ENCODE measurements at places on chromosomes 6 and 20. TPM values are rescaled to one million over a fixed set of nuclear protein-coding genes. Genes with fewer than 3 reads are reported as not detected.
A peak's percentile ranks its signal among the peaks of the same experiment; 100 is the strongest.

Gene LBP
- not detected for total RNA-seq

Gene SLC17A9
- 0.74 TPM for total RNA-seq

Gene EDN1
- total RNA-seq, result 2.9 TPM

Gene PSMA7
- 237 TPM for total RNA-seq

Gene HLA-DRB1
- total RNA-seq, result 15.1 TPM

Gene EPHA7
- total RNA-seq, result 47.6 TPM

Gene GPR6
- not detected for total RNA-seq

GRCh38 chr6:34891296-34891695 is 2.2 kb downstream of the ANKS1A start:
- H3K27me3 ChIP-seq, result no peaks in the 10 kb centered on the region
- no peak overlapping the region for H3K4me3 ChIP-seq

DNA sequence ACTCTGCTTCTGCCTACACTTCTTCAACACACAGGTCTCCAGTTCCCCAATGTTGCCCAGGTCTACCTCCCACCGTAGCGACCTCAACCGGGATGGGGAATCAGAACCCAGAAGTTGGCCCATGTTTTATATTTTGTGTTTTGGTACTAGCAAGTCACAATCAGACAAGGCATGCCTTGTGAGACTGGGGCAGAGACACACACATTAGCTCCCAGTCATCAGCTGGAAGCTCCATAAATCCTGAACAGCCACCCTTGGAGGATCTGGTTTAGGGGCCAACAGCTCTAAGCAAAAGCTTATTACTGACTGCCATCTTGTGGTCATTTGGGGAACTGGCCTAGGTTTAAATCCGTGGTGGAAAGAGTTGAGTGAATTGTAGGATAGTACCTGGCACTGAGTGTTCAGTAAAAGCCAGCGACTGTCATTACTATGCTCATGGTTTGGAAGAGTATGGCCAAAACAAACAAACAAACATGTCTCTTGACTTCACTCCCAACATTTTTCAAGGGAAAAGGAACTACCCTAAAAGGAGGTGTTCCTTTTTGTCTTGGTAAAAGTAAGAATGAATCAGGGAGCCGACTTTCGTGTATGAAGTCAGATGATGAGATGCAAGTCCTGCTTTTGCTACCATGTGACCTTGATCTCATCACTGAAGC is 40.5 kb downstream of the PIM1 start:
- H3K36me3 ChIP-seq, result no peaks in the 10 kb centered on the region
- no peak overlapping the region for H3K4me3 ChIP-seq
- DNase-seq, result peak; percentile 89

GRCh38 chr6:51094271-51094670 is 275.6 kb downstream of the TFAP2B start:
- H3K36me3 ChIP-seq, result no peaks in the 10 kb centered on the region
- H3K4me3 ChIP-seq, result no peak overlapping the region
- H3K27me3 ChIP-seq, result no peaks in the 10 kb centered on the region
- H3K27ac ChIP-seq, result no peak overlapping the region

GRCh38 chr6:51468704-51469103 is 618.7 kb downstream of the PKHD1 start:
- no peaks in the 10 kb centered on the region for H3K36me3 ChIP-seq
- H3K4me1 ChIP-seq, result peaks cover 43% of the 10 kb centered on the region
- DNase-seq, result no peak
- H3K4me3 ChIP-seq, result no peak overlapping the region
- no peak overlapping the region for H3K27ac ChIP-seq
- no peaks in the 10 kb centered on the region for H3K27me3 ChIP-seq

GRCh38 chr6:39061182-39061581 is 12.6 kb downstream of the GLP1R start:
- H3K4me1 ChIP-seq, result no peaks in the 10 kb centered on the region
- no peaks in the 10 kb centered on the region for H3K27me3 ChIP-seq
- H3K4me3 ChIP-seq, result no peak overlapping the region
- H3K36me3 ChIP-seq, result no peaks in the 10 kb centered on the region
- no peak overlapping the region for H3K27ac ChIP-seq
- DNase-seq, result no peak

DNA sequence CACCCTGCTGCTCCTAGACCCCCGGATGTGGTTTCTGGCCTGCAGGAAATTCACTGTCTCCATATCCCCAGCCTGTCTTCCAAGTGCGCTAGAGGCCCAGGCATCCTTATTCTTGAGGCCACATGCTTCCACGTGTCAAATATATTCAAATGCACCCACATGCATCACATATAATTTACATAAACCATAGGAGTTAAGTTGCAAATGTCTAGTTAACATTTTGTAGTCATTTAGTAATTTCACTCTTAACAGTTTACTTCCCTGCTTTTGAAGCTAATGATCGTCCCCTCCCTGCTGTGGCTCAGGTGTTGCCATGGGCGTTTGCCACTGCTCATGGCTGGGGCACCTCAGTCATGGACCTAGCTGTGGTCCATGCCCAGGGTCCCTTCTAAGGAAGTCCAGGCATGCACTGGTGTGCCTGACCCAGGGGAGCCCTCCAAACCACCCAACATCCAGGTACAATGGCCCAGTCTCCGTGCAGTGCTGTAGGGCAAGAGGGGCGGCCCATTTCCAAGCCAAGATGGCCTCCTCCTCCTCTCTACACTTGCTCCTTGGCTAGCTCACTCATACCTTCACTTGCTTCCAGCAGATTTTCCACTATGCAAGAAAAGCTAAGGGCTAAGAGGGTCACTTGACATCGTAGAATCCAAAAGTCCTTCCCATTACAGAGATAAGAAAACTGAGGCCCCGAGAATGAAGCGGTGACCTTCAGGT is 42.4 kb downstream of the FGD2 start:
- no peaks in the 10 kb centered on the region for H3K36me3 ChIP-seq
- no peak for DNase-seq
- H3K4me1 ChIP-seq, result peaks cover 8% of the 10 kb centered on the region
- H3K4me3 ChIP-seq, result no peak overlapping the region

DNA sequence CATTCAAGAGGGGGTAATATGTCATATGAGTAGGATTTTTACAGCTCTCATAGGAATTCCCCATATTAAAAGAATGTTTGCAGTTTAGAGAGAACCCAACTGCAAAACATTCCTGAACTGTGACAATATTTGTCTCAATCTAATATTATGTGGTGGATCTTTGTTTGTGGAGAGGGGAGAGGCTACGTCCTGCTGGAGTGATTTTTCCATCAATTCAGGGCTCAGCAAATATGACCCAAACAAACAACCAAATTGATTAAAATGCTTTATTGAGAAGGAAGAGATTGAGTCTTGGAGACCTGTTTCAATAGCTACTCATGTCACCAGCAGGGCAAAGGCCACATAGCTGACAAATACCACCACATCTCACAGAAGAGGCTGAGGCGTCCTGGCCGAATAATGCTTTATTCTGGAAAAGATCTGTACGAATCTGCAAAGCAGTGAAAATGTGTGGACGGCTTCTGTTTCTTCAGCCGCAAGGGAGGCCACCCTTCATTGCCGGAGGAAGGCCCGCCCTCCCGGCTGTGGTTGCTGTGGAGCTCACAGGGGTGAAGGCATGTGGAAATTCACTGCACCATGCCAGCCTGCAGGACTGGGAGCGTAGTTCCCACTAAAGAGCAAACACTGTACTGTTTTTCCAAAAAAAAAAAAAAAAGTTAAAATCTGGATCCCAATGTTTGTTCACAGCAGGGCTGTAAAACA is 89.7 kb upstream of the QKI start:
- H3K27ac ChIP-seq, result no peak overlapping the region
- no peak overlapping the region for H3K4me3 ChIP-seq
- peaks cover 12% of the 10 kb centered on the region for H3K4me1 ChIP-seq
- DNase-seq, result no peak

DNA sequence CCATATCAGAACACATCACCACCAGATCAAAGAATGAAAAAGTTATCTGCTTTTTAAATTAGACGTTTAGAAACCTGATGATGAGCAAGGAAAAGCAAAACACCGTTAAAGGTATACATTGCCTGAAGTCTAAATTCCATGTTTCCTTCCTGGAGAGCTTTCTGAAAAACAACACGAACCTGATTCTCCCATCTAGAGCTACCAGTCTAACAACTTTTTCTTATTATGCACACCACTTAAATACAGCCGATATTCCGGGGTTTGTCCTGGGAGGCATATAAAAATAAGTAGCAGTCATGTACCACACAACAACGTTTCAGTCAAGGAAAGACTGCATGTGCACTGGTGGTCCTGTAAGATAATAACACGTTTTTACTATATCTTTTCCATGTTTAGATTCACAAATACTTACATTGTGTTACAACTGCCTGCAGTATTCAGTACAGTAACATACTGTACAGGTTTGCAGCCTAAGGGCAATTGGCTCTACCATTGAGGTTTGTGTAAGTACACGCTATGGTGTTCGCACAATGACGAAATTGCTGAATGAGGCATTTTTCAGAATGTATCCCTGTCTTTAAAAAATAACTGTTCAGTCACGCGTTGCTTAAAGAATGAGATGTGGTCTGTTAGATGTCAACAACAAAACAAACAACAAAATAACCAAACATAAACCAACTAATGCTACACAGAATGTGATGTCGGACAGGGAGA is 19.1 kb upstream of the LYRM2 start:
- H3K4me1 ChIP-seq, result no peaks in the 10 kb centered on the region
- DNase-seq, result no peak
- no peak overlapping the region for H3K4me3 ChIP-seq
- no peaks in the 10 kb centered on the region for H3K27me3 ChIP-seq
- peaks cover 11% of the 10 kb centered on the region for H3K36me3 ChIP-seq

- no peaks in the 10 kb centered on the region for H3K27me3 ChIP-seq
- peak; percentile 73 for DNase-seq
- H3K4me1 ChIP-seq, result peaks cover 8% of the 10 kb centered on the region
- H3K36me3 ChIP-seq, result no peaks in the 10 kb centered on the region
- H3K4me3 ChIP-seq, result no peak overlapping the region
- H3K27ac ChIP-seq, result no peak overlapping the region
These were observed 33.3 kb downstream of the GABRR2 start for GRCh38 chr6:89281779-89282246.

DNA sequence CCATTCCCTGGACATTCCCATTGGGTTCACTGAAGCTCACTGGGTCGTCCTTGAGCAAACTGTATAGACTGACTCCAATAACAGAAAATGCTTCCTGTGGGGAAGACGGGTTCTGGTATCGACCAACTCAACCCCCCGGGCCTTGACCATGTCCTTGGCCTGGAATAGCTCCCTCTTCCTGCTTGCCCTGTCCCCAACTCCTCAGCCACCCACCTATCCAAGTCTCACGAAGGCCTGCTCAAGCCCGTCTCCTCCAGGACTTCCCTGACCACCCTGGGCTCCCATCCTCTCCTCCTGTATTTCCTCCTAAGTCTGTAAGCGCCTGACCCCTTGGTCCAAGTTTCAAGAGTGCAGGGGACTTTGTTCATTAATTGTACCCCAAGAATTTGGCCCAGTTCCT is 2.8 kb upstream of the HMGA1 start:
- H3K4me1 ChIP-seq, result peaks cover 18% of the 10 kb centered on the region
- H3K27me3 ChIP-seq, result no peaks in the 10 kb centered on the region
- H3K27ac ChIP-seq, result peak overlapping the region; percentile 100
- no peak for DNase-seq

- H3K27me3 ChIP-seq, result no peaks in the 10 kb centered on the region
- no peaks in the 10 kb centered on the region for H3K4me1 ChIP-seq
- H3K4me3 ChIP-seq, result no peak overlapping the region
- no peaks in the 10 kb centered on the region for H3K36me3 ChIP-seq
- H3K27ac ChIP-seq, result no peak overlapping the region
- DNase-seq, result no peak
These were observed 21.6 kb upstream of the MYB start for GRCh38 chr6:135159531-135159930.

- no peak overlapping the region for H3K4me3 ChIP-seq
- no peaks in the 10 kb centered on the region for H3K36me3 ChIP-seq
- H3K27ac ChIP-seq, result no peak overlapping the region
- H3K27me3 ChIP-seq, result no peaks in the 10 kb centered on the region
These were observed 134.6 kb upstream of the SNX9 start for GRCh38 chr6:157688275-157688959.

GRCh38 chr6:57162028-57162427 is 10.1 kb upstream of the BAG2 start:
- H3K4me1 ChIP-seq, result no peaks in the 10 kb centered on the region
- H3K4me3 ChIP-seq, result no peak overlapping the region
- no peaks in the 10 kb centered on the region for H3K27me3 ChIP-seq
- no peak for DNase-seq
- H3K36me3 ChIP-seq, result no peaks in the 10 kb centered on the region

Data from neural progenitor cell (in vitro differentiated cells).